ENCODE measurements at places on chromosomes 13 and 19.

GRCh38 chr19:16777811-16778210 is 51.4 kb upstream of the SIN3B start:
- no peak for DNase-seq

- DNase-seq, result no peak
Observed at GRCh38 chr13:34250151-34250670, 432.3 kb downstream of the RFC3 start.

- no peak for DNase-seq
Observed at GRCh38 chr13:44854313-44855060, 134.8 kb downstream of the NUFIP1 start.

GRCh38 chr19:39524495-39524894 is 8.2 kb downstream of the EID2B start:
- no peak for DNase-seq

DNA sequence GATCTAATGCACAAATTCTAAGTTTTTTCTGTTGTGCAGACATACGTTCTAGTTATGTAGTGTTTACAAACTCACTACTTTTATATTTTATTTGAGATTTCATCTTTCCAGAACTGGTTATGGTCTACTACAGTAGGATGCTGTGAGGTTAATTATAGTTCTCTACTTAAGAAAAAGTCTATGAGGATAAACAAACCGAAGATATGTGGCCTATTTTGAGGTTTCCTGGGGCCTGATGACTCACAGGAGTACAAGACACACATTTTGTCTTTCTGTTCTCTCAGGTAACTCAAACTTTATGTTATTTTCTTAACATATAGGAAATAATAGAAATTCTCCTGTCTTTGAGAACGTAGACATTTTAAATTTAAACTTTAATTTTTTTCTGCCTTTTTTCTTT is 45.1 kb downstream of the PCDH20 start:
- no peak for DNase-seq

DNA sequence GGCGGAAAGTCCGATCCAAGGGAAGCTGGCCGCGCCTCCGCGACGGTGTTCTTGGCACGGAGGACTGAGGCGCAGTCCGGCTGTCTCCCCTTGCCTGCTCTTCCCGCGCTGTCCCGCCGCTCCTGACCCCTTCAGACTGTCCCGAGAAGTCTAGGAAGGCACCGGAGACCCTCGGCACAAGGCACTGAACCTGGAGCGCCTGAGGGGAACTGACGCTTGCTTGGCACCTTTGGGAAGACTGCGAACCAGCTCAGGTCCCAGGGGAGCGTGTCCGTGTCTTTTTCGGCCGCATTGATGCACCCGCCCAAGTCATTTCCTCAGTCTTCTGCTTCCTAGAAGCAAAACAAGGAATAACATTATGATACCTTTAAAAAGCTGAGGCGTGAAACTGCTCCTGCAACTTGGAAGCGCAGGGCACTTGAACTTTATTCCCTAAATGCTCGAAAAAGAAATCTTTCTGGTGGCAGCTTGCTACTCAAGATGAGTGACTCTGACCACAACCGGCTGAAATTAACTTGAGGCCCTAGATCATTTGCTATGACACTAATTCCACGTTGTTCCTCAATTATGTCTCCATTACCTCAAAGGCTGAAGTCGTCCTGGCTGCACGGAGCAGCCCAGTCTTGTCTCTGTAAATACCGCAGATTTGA is 735 bp upstream of the FLT1 start:
- DNase-seq, result no peak

DNA sequence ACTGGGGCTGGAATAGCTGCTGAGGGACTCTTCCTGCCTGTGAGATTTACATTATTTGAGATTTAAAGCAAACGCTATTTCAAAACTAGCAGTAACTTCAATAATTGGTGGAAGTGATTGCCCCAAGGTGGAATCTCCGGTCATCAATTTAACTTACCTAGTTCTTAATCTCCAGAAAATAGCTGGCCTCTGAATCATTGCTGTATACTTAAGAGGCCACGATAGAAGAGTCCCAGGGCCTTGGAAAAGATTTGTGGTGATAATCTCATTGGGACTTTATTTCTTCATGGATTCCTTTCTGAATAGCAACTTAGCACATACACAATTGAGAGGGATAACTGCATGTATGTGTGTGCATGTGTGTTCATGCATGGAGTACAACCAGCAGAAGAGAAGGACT is 120.2 kb downstream of the DNAJC15 start:
- no peak for DNase-seq

GRCh38 chr13:29304148-29304547 is 291.3 kb downstream of the SLC7A1 start:
- DNase-seq, result no peak

GRCh38 chr19:31892060-31892459 is 453.4 kb upstream of the ZNF507 start:
- no peak for DNase-seq

DNA sequence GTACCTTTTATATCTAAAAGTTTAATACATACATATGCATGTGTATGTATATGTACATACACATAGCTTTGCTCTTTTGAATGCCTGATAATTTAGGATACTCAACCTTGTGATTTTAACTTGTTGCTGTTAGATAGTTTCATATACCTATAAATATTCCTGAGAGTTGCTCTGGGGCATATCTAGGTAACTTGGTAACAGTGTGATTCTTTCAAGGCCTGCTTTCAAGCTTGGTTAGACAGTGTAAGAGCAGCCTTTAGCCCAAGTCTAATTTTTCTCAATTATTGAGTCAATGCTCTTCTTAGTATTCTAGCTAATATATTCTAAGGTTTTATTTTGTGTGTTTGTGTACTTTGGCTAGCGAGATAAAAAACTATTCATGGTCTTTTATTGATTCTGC is 762.1 kb upstream of the MIR17HG start:
- DNase-seq, result no peak

GRCh38 chr13:106302011-106302410 is 233.5 kb downstream of the EFNB2 start:
- DNase-seq, result no peak

DNA sequence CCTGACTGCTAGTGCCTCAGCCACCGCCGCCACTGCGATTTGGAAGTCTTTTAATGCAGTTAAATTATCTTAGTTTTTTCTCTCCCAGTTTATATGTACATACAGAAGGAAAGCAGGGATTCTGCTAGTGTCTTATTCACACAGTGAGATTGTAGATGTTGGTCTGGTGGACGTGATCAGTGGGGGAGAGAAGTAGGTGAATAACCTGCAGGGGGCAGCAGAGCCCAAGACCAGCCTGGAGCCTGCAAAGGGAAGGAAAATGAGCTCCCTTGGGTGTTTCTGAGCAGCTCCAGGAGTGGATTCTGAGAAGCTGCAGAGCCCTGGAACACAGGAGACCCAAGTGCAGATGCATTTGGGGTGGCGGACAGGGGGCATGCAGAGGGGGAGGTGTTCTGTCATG is 26.3 kb downstream of the ZNF844 start:
- DNase-seq, result no peak

GRCh38 chr19:51123802-51124201 is 904 bp upstream of the SIGLEC9 start:
- no peak for DNase-seq

- no peak for DNase-seq
Observed at GRCh38 chr13:84413016-84413415, 530.7 kb upstream of the SLITRK1 start.

DNA sequence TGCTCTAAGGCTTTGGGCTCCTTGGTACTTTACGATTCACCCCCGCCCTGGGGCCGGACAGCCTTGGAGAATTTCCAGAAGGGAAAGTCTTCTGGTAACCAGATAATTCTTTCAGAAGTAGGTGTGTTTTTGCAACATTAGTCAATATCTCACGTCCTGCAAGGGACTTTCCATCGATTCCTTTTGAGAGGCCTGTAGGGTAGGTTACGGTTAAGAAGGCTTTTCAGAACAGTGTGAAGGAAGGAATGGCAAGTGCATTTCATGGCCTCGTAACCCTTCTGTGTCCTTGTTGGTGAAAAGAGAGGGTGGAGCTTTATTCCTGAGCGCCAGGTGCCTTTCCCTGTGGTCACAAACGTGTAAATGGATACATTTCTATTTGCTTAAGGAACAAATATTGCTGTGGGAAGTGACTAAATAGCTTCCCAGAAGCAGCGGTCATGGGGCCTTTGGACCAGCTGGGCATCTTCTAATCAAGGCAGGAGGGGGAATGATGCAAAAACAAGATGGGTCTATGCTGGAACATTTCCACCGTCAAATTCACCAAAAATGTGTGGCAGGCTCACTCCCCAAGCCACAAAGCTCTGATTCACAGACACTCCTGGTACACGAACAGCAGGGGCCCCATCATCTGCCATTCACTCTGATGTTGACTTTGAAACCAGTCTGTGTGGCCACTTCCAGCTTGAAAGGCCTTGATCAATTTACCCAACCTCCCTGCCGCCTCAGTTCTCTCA is 99.2 kb downstream of the ANKRD10 start:
- no peak for DNase-seq

DNA sequence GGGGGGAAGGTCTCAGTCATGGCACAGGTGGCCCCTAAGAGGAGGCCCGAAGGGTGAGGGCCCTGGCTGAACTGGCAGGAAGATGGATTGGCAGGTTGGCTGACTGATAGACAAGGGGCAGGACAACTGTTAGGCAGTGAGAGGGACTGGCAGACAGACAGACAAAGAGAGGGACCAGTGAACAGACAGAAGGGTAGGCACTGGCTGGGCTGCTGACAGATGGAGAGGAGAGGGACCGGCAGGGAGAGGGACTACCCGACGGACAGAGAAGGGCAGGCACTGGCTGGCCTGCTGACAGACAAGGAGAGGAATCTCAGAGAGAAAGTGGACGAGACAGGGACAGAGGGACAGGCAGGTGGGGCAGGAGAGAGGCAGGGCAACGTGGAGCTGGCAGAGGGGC is 31.8 kb upstream of the EHD2 start:
- no peak for DNase-seq

- no peak for DNase-seq
Observed at GRCh38 chr19:12912571-12912970, 6.5 kb downstream of the SYCE2 start.

- no peak for DNase-seq
Observed at GRCh38 chr19:743168-743687, 7.7 kb upstream of the MISP start.

DNA sequence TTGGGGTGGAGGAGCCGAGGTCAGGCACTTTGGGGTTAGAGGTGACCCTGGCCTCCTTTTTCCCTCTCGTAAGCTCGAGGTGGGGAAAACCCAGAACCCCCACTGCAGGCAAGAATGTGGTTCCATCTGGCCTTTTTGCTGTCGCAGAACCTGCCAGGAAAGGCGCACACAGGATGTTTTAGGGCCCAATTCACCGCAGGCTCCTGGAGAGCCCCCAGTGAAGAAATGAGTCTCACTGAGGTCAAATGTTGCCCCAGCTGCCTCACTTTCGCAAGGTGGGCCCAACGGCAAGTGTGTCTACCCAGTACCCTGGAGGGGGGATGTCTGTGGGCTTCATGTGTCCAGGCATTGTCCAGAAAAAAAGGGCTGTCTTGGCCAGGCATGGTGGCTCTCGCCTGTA is 61.8 kb downstream of the PEX11G start:
- no peak for DNase-seq

DNA sequence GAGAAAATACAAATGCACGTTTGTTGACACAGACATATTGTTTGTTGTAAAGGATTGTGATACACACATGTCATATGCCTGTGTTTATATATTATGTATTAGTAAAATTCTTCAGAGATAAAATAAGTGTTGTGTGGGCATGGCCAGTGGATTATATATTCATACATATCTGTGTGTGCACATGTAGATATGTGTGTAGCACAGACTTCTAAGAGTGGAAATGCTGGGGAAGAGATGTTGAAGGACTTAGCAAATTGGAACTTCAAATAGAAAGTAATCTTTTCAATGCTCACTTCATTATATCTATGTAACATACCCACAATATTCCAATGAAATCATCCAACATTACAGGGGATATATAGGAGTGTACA is 413.2 kb downstream of the LMO7 start:
- no peak for DNase-seq

- DNase-seq, result no peak
Observed at GRCh38 chr13:96741779-96742178, 252.5 kb downstream of the OXGR1 start.

GRCh38 chr13:95216182-95216581 is 85.1 kb downstream of the ABCC4 start:
- DNase-seq, result no peak

DNA sequence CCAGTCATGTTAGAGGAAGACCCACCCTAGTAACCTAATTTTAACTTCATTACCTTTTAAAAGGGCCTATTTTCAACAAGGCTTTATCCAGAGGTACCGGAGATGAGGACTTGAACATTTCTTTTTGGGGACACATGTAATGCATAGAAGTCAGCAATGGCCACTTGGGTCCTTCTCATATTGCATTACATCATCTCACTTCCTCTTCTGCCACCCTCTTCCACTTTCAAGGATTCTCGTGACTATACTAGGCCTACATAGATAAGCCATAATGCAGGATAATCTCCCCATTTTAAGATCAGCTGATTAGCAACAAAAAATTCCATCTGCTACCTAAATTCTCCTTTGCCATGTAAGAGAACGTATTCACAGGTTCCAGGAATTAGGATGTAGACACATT is 557.2 kb downstream of the KCTD12 start:
- no peak for DNase-seq
